ENCODE measurements at places on chromosomes 4 and X. TPM values are rescaled to one million over a fixed set of nuclear protein-coding genes. Genes with fewer than 3 reads are reported as not detected.

The IRS4 gene
- 0.16 TPM for total RNA-seq

The GPRIN3 gene
- 67.5 TPM for total RNA-seq

The ESX1 gene
- not detected for total RNA-seq

The TCEAL6 gene
- not detected for total RNA-seq

The YTHDC1 gene
- 76.6 TPM for total RNA-seq

- no peak for DNase-seq
Measured at GRCh38 chr4:168486912-168487281, 6.6 kb upstream of the DDX60L start.

GRCh38 chr4:63787326-63787725 is 621.9 kb downstream of the TECRL start:
- no peak for DNase-seq

- DNase-seq = no peak
Measured at GRCh38 chr4:174928174-174928573, 10.0 kb downstream of the ADAM29 start.

- peak; percentile 44 for DNase-seq
Measured at GRCh38 chr4:48578132-48578968, 88.3 kb downstream of the ZAR1 start.

DNA sequence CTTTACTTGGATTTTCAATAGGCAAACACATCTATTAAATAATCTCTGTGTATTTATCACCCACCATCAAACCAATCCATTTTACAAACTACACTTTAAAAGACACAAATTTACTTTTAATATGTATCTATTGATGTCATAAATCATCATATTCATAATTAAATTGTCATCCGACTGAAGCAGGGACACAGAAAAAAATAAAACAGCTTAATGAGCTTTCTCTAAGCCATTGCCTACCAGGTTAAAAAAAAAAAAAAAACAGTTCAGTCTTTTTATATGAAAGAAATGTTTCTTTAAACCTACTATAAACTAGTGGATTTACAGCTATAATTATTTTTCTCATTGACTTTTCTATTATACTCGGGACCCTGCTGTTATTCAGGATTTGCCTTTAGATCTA is 57.3 kb downstream of the PABPC4L start:
- DNase-seq = no peak

DNA sequence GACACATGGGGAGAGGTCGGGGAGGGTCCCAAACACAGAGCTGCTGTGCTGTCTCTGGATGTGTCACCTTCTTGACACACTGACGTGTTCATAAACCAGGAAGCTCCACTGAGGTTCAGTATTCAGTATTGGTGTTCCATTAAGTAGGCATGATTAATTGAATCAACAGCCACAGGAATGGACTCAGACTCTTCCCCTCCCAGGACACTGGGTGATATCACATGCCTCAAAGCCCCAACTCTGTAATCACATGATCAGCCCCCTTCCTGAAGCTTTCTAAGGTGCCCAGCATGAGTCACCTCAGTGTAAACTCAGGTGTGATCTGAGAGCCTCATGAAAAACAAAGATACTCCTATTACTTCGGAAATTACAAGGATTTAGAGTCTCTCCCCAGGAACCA is 21.1 kb upstream of the HNRNPD start:
- DNase-seq = no peak

DNA sequence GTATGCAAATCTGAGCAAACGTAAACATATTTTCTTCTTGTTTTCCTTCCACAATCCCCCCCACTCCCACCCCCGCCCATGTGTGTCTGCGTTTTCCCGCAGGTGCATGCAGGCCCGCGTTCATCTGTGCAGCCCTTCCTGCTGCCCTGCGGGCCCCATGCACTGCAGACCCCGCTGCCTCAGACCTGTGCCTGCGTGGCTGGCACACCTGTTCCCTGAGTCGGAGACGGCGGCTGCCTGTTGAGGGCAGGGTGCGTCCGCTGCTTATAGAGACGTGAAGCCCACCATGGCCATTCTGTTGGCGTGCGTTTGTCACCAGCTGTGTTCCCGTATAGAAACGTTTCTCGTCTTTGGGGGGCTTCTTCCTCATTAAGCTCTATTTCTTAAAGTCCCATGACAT is 51.5 kb downstream of the PCGF3 start:
- DNase-seq = no peak

DNA sequence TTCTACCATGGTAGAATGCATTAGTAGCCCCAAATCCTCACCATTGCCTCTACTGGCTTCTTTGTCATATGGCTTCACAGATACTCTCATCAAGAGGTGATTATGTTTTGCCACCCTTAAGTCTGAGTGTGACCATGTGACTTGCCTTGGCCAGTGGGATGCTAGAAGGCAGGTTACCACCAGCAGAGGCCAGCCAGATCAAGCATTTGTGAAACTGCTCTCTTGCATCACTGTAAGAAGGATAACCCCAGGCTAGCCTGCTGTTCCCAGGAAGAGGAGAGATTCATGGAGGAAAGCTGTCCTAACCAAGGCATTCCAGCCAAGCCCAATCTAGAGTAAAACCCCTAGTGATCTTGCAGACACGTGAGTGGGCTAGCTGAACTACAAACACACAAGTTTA is 46.8 kb downstream of the USP46 start:
- no peak for DNase-seq

DNA sequence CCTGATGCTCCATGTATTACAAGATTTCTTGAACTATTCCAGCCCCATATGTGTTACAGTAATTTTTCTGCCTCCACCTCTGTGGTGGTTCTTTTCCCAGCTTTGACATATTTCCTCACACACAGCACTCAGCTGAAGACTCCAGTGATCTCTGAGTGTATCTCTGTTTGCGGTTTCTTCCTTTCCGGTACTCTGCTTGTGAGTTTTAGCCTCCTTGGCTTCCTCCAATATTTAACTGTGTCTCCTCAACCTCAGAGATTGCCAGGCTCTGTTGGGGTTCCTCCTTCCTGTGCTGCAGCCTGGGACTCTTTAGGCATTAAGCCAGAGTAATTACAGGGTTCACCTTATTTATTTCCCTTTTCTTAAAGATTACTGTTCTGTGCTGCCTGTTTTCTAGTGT is 73.2 kb downstream of the NFKB1 start:
- DNase-seq = no peak

DNA sequence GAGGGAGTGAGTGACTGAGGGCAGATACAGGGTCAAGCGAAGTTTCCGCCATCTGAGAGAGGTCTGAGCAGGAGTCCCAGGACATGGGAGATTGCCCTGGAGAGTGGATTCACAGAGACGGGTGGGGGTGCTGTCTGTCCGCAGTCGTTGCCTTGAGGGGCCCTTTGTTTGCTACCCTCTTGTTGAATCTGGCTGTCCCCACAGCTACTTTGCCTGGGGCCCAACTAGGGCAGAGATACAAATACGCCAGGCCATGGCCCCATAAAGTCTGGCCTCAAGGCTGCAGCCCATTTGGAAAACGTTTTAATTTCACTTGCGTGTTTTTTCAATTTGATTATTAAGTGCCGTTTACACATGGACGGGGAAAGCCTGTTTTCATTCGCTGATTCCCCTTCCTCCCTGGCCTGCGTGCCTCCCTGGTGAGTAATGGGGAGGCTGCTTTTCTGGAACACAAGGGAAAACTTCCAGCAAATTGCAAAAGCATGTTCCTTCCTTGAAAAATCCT is 134.4 kb downstream of the SMIM20 start:
- DNase-seq = no peak

DNA sequence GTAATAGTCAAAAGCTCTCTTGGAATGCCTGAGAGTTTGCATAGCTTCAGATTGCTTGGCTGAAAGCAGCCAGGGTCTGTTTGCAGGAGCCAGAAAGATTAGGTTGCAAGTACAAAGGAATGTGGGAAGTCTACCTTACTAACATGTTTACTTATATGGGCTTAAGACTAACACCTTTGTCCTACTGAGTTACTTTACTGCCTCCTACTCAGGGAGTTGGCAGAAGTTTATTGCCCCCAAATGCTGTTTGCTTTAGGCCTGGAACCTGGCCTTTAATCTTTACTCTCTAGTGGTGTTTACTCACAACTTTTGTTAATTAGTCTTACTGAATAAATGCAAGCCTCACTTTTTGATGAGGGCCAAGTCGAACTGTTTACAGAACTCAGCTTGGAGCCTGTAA is 219.4 kb upstream of the ZC4H2 start:
- no peak for DNase-seq

- DNase-seq = no peak
Measured at GRCh38 chr4:160824481-160824880, 1339.3 kb downstream of the FSTL5 start.

DNA sequence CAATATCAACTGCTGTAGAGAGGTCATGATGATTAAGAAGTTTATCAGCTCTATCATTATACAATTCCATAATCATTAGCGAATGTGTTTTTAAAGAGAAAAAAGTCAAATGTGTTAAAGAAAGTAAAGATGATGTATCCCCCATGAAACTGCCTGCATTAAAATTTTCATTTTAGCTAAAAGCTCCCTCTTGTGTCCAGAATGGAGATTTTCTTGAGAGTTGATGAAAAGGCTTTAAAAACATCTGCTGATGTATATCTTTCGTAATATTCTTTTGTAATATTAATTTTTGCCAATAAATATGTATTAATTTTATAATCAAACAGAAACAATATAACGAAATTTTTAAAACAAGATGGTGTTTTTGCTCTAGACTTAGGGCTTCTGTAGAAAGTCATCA is 52.1 kb upstream of the LHFPL1 start:
- no peak for DNase-seq

GRCh38 chrX:20230406-20230805 is 36.3 kb downstream of the RPS6KA3 start:
- no peak for DNase-seq

DNA sequence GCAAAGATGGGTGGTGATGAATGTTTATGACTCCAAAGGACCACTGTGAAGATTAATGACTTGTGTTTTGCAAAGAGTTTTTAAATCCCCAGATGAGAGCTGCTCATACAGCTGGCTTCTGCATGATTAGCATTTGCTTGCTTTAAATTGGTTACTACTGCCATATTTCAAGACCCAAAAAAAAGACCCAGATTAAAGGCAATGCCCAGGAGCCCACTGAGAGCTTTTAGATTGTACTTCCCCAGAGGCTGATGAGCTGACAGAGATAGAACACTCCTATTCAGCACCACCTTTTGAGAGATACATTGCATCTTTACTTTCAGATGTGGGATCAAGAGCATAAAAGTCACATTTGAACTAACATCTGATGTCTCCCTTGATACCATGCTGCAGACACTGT is 142.0 kb downstream of the HNRNPD start:
- DNase-seq = no peak

GRCh38 chrX:139881130-139881529 is 51.7 kb downstream of the ATP11C start:
- no peak for DNase-seq

GRCh38 chrX:107566604-107567262 is 61.6 kb upstream of the PRPS1 start:
- no peak for DNase-seq

DNA sequence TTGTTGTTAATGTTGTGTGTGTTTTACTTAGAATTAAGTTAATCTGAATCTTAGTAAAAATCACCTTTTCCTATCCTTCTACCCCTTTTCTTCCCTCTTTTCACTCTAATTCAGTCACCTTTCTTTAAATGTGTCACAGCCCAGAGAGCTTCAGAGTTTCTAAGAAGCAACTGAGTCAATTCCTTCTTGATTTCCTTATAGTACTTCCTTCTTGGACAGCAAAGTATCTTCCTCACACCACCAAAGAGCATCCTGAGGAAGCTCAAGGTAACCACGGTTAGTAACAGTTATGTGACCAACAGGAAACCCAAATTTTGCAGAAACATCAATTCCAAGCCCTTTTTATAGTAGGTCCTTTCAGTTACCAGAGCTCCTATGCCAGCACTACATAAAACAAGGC is 243.2 kb upstream of the BMP3 start:
- DNase-seq = no peak

GRCh38 chr4:77910676-77911075 is 48.0 kb downstream of the MRPL1 start:
- no peak for DNase-seq

DNA sequence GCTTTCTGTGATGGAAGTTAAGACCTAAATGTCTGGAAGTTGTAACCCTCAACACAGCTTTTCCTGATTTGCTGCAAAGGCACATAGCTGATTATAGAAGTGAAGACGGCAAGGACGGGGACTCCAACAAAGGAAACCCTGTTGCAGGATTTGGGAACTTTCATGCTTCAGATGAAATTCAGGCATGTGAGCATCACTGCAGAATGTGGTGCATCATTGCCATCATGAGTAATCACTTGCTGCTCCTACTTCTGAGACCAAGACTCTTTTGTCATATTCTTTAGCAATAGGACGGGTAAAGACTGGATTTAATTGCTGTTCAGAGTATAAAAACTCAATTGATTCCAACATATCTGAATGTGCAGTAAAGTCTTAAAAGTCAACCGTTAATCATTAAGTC is 35.8 kb downstream of the YIPF6 start:
- no peak for DNase-seq

DNA sequence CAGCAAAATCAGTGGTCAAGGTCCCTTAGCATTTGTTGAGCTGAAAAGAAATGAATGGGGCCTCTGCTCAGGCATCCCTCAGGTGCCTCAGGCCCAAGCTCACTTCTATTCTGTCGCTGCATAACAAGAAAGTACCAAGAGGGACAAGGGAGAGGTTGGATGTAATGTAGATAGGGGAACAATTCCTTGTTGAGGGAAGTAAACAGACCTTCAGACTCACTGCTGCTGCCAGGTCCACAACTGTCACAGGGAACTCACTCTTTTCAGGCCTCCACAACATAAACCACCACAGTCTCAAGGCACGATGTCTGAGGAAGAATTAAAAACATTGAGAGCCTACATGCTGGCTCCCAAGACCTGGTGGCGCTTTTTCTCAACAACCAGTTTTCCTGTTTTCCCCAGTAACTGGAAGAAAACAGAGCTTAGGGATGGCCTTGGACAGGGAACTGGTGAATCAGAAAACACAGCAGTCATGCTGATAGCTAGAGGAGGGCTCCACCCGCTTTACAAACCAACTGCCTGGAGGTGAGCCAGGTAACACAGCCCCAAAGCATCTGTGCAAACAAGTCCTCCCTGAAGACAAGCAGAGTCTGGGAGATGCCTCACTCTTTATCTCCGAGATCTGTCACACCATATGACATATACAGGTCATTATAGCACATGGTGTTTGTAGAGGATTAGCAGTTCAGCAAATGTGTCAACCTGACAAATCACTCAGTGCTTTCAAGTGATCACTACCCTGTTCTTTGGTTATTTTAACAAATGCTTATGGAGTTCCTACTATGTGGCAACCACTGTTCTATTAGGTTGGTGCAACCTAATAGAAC is 14.3 kb upstream of the AWAT1 start:
- no peak for DNase-seq

DNA sequence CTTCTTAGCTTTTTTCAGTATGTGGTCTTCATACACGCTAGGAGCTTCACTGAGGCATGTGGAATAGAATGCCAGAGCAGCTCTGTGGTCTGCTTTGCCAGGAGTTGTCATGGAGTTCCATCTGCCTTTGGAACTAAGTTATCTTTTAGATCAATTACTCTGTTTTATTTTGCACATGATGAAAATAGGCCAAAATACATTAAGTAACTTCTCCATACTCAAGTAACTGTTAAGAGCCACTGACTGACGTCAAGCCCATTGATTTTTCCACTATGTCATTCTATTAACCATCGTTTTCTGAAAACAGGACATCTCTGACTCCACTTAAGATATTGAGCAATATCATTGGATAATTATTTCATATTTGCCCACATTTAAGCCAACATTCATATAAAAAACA is 415.1 kb upstream of the MAD2L1 start:
- no peak for DNase-seq

GRCh38 chr4:10013722-10014121 is 7.6 kb downstream of the SLC2A9 start:
- DNase-seq = peak; percentile 66
